CD4-positive, alpha-beta T cell treated with Interleukin-4 for 1 hour (primary cell): ENCODE measurements at places on chromosomes 16 and 17.

DNA sequence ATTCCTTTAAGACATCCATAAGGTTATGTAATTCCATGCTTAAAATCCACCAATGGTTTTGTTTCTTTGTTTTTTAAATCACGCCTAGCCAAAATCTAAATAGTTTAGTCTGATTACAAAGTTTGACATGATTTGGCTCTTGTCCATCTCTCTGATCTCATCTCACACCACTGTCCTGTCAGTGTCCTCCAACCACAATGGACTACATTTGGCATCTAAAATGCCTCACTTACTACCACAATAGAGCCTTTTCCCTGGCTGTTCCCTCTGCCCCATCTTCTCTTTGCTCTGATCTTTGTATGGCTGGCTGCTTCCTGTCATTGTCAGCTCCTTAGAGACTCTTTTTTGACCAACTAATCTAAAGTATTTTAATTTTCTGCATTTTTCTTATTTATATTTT lies 157.2 kb downstream of the MYO1D start:
- no peak for DNase-seq

GRCh38 chr17:73342050-73342522 lies 30.3 kb upstream of the CDC42EP4 start:
- no peak for DNase-seq

DNA sequence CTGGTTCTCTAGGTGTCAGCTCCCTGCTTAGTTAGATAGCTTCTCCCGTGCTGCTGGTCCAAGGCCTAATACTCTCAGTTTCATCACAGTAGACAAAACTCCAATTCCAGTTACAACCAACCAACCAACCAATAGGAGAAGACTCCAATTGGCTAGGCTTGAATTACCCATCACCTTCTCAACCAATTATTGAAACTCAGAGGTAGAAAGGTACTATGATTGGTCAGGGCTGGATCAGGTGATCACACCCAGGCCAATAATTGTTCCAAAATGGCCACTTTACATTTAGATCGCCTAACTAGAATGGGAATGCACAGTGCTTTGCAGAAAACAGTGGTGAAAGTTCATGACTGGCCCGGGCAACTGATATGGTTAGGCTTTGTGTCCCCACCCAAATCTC lies 49.5 kb upstream of the CRHR1 start:
- DNase-seq = no peak

GRCh38 chr17:20236578-20237227 lies 227.5 kb downstream of the SPECC1 start:
- DNase-seq = no peak

GRCh38 chr16:12551530-12551929 lies 252.2 kb downstream of the CPPED1 start:
- no peak for DNase-seq

- DNase-seq = no peak
These were observed 513 bp upstream of the TBX21 start for GRCh38 chr17:47732399-47733046.

DNA sequence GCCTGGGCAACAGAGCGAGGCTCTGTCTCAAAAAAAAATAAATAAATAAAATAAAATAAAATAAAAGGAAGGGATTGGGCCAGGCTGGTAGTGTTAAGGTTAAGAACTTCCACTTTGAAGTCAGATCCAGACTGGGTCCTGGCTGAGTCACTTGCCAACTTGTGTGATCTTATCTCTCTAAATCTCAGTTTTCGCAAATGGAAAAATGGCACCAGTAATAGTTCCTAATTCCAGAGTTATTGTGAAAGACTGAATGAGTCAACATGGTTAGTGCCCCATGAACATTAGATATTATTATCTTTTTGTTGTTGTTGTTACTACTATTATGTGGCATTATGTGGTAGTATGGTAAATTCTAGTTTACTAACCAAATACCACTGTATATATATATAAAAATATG lies 188.0 kb upstream of the AXIN2 start:
- DNase-seq = no peak

GRCh38 chr17:8966926-8967325 lies 1.4 kb upstream of the PIK3R5 start:
- DNase-seq = no peak

DNA sequence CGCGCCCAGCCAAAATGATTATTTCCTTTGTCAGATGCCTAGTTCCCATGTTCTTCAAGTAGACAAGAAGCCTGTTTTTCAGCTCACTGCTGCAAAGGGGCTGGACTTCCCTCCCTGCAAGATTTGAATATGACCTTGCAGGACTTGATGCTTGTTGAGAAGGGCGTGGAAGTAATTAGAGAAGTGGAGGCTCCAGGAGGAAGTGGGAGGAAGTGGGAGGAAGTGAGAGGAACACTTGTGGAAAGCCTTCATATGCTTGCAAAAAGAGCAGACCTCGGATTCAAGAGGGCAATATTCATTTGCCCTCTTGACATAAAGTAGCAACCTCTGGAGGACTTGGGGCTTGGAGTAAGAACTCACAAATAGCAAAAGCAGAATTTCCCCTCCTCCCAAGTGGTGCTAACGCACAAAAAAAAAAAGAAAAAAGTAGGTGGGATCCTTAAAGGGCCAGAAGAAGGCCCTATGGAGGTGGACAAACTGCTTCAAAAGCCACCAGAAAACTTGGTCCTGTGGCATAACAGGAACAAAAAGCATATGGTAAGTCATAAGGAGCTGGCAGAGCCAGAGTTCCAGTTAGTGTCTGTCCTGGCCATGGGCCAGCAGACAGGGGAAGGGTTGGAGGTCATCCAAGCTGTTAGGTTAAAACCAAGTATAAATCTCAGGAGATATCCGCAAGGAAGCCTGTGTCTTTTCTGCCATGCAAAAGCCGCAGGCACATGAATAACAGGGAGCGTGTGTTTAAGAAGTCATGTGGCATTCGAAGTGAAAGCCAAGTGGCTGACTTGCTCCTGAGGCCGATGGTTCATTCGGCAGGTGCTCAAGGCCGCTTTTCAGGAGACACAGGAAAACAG lies 20.6 kb upstream of the PRKAR1A start:
- peak; percentile 56 for DNase-seq

DNA sequence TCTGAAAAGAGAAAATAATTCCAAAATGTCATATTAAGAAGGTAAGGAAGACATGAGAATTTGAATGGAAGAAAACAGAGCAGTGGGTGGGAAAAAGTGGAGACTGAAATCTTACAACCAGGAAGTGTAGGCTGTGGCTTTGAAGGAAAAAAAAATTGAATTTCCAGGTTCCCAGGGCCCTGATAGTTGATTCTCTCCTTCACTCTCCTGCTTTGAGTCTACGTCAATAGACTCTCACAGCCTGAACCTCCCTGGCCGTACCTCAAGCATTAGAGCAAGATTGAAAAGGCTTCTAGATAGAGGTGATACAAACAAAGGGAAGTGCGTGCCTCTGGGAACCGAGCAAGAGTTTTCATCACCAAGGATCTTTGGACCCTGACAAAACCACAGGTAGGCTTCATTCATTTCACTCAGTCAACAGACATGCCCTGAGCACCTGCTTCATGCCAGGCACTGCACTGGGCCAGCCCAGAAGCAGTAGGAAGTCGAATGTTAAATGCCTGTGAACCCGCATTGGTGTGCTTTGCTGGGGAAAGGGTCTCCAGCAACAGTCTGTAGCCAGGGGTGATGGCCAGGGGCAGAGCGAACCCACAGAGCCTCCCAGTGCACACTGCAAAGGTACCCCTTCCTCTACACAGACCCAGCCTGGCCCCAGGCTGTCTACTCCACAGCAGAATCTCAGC lies 163.9 kb downstream of the SLC39A11 start:
- DNase-seq = no peak

GRCh38 chr17:58728798-58729197 lies 26.9 kb upstream of the PPM1E start:
- DNase-seq = no peak
